HT-29 (cell line): ENCODE measurements at places on chromosomes 2 and 18. TPM values are rescaled to one million over a fixed set of nuclear protein-coding genes. Genes with fewer than 3 reads are reported as not detected.

Gene UGT1A9
- 3.2 and 6.7 TPM in 2 replicates for total RNA-seq

- DNase-seq, result no peak
Measured at GRCh38 chr18:4352746-4353551, 102.2 kb downstream of the DLGAP1 start.

GRCh38 chr2:67039517-67040103, 357.5 kb upstream of the ETAA1 start:
- no peak for DNase-seq

Gene NT5C1B
- total RNA-seq, result not detected in 2 replicates

Gene MOCOS
- total RNA-seq, result 5.9 and 6.2 TPM in 2 replicates

Gene TCF23
- total RNA-seq, result not detected in 2 replicates

Gene TCF4
- total RNA-seq, result 0.18 and 0.58 TPM in 2 replicates

DNA sequence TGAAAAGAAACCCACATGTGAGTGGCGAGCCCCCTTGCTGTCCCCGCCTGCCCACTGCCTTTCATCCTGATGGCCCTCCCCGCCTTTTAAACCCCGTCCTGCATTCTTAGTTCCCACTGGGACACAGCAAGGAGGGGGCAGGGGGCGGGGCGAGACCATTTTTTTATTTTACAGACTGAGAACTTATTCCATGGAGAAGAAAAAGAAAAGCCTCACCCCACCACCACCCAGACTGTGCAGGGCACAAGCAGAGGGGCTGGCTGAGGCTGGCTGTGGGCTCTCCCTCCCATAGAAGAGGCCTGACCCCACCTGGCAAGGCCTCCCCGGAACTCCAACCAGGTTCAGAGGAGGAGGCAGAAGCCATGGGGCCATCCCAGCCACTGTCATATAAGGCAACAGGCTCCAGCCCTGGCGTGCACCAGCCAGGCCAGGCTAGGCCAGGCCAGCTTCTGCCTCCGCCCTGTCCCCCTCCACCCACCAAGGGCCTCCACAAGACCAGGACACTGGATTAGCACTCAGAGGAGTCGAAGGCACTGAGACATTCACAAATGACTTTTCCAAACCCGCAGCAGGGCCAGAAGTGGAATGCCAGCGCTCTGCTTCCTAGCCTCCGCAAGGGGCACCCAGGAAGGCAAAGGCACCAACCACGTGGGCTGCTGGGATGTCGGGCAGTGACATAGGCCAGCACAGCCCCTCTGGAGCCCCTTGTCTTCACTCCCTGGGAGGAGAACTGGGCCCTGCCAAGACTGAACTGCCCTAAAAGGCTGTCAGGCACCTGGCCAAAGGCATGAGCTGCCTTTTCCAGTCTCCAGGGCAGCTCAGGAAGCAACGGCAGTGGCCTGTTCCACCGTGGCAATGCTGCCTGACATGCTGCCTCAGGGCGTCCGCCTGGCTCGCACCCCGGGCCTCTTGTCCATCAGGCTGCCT, 37.5 kb upstream of the SEMA4C start:
- DNase-seq, result no peak

Gene PRSS56
- not detected in 2 replicates for total RNA-seq

DNA sequence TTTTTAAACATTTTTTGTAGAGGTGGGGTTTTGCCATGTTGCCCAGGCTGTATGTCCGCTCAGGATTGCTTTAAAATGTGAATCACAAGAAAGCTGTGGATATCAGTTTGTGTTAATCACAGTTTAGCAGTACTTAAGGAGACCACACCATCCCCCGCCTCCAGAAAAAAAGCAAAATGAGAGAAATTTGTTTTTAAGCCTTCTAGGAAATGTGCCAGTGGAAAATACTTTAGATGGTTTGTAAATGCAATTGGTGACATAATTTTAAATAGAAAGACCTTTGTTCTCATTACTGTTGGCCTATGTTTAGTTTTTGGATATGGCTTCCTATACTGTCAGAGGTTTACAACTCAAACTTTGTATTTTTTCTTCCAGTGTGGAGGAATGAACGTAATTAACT, 27.0 kb downstream of the GCA start:
- no peak for DNase-seq

Gene BIN1
- 119 and 126 TPM in 2 replicates for total RNA-seq

GRCh38 chr2:123715467-123715982, 309.6 kb upstream of the CNTNAP5 start:
- DNase-seq, result no peak

DNA sequence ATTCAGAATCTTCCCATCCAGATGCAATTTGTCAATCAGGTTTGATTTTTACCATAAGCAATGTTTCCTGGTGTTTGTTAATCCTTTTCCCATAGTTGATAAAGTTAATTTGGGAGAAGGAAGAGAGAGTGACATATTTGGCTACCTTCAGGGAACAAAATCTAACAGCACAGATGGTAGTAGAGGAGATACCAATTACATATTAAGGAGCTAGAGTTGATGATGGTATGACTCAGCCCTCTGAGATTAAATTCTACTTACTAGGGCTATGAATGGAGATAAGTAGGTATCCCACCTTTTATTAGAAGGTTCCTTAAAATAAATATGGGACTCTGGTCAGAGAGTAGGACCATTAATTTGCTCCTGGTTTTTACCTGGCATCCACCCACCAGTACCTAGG, 139.7 kb downstream of the EHBP1 start:
- DNase-seq, result no peak

DNA sequence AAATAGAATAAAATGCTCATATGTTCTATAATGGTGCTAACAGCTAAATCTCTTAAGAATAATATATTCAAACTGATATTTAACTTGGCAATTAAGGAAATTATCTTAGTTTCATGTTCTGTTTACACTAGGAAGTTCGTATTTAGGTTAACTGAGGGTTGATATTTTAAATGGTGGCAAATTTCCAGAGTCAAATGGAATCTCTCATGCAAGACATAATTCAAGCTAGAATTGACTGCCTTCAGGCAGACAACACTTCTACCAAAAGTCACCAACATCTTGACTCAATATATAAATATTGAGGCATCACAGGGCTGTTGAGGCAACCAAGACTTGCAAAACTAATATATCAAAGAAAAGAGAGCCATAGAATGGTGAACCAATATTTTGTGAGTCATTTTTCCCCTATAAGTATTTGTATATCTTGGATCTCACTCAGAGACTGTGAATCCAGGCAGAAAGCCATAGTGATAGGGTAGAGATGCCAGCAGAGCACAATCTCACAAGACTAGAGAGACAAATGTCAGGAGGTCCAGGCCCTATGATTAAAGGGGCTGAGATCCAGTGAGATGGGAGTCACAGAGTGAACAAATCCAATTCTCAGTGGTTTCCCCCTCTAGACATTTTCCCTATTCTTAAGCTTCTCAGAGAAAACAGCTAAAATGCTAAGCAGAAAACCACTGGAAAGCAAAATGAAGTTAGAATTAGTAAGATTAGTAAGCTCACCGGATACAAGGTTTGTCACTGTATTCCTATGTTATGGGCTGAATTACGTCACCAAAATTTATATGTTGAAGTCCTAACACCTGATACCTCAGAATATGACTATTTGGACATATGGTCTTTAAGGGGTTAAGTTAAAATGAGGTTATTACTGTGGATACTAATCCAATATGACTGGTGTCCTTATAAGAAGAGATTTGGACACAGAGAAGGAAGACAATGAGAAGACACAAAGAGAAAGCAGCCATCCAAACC, 358.2 kb upstream of the UBE2E3 start:
- no peak for DNase-seq

Gene ATOH8
- total RNA-seq, result 1.0 and 2.3 TPM in 2 replicates

Gene ARHGEF4
- 0.13 and 0.15 TPM in 2 replicates for total RNA-seq

Gene GPBAR1
- 0.05 and 0.56 TPM in 2 replicates for total RNA-seq

Gene ANKRD53
- total RNA-seq, result 0.28 TPM in 1 of 2 replicates, not detected in the other

Gene GPR39
- 17.0 and 18.0 TPM in 2 replicates for total RNA-seq

- DNase-seq, result no peak
Measured at GRCh38 chr2:215746226-215746886, 267.0 kb downstream of the MREG start.

Gene TRAF3IP1
- 2.4 and 3.6 TPM in 2 replicates for total RNA-seq

Gene DCDC2C
- not detected in 2 replicates for total RNA-seq

- no peak for DNase-seq
Measured at GRCh38 chr2:57892920-57893319, 153.7 kb upstream of the VRK2 start.

DNA sequence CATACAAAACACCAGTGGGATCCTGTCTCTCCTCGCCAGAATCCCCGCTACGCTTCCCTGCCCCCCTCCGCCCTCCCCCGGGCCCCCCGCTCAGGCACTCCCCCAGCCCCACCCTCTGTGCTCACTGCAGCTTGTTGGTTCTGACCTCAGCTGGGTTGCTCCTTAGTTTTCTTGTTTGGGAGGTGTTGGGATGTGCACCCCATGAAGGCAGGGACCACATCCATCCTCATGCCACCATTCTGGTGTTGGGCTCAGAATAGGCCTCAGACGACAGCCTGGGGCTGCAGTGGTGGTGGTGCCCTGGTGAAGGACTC, 4.6 kb downstream of the SNED1 start:
- no peak for DNase-seq

Gene EPAS1
- total RNA-seq, result 20.7 and 24.0 TPM in 2 replicates

GRCh38 chr2:10845640-10846039, 33.1 kb upstream of the PDIA6 start:
- DNase-seq, result no peak

- DNase-seq, result no peak
Measured at GRCh38 chr18:79489899-79490625, 94.3 kb downstream of the NFATC1 start.

Gene ERMN
- not detected in 2 replicates for total RNA-seq

- DNase-seq, result no peak
Measured at GRCh38 chr2:33552758-33553461, 46.2 kb downstream of the FAM98A start.

GRCh38 chr2:57575700-57576268, 470.8 kb upstream of the VRK2 start:
- DNase-seq, result no peak

DNA sequence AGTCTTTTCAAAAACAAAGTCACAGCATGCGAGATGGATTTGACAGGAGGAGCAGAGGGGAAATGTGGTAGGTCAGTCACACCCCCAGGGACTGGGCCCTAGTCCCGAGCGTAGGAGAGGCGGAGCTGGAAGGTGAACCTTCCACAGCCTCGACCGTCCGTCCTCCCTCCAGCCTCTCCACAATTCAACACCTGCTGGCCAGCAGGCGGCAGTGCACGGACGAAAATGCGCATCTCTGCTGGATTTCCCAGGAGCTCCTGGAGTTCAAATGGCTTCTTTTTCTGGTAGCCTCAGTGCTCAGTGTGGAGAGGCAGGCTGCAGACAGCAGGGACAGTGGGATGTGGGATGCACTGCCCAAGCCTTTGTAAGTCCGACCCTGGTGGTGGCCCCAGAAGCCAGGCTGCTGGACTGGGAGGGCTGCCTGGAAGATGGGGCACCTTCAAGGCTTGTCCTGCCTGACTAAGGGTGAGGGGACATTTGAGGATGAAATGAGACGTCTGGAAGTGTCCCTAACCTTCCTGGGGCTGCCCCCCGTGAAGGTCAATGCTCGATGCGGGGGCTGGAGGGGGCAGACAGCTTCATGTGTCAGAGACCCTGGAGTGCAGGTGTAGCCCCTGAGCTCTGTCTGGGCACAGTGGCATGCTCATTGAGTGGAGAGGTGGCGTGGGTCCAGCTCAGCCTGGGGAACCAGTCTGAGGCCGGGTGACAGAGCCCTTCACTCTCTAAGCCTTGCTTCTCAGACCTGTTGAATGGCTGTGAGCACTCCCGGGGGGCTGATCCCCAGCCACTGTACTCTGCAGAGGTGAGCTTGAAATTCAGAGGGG, 189.5 kb downstream of the TFCP2L1 start:
- peak; percentile 54 for DNase-seq

DNA sequence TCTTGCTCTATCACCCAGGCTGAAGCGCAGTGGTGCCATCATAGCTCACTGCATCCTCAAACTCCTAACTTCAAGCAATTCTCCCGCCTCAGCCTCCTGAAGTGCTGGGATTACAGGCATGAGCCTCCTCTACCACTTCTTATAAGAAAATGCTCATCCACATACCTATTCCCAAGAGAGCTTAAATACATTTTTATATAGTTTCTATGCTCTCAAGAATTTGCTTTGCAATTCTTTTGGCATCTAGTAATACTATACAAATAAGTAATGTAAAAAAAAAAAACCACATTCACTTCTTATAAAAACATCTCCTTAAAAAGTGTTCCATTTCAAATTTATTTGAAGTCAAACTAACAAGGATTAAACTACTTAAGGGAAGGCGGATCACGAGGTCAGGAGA, 197.3 kb downstream of the DNAH7 start:
- DNase-seq, result no peak

DNA sequence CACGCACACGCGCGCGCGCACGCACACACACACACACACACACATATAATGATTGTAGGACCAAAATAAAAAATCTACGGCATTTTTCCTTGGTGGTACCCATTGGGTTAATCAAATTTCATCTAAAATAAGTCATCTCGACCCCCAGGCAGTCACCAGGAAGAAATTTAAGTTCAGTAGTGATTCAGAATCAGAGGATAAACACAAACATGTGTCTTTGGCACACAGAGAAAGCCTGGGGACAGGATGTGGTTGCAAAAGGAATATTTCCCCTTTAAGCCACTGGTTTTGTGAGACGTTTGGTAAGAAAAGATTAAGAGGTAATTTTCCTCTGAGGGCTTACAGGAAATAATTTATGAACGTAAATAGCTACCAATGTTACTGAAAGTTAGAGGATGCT, 171.6 kb upstream of the PIEZO2 start:
- DNase-seq, result no peak

GRCh38 chr18:53382870-53383269, 841.6 kb downstream of the MBD2 start:
- DNase-seq, result no peak

GRCh38 chr18:51614033-51614432, 416.6 kb upstream of the MEX3C start:
- peak; percentile 7 for DNase-seq

Gene SH3YL1
- 33.6 and 36.9 TPM in 2 replicates for total RNA-seq

Gene COQ10B
- total RNA-seq, result 11.5 and 11.8 TPM in 2 replicates

GRCh38 chr18:58015065-58015780, 28.8 kb upstream of the NEDD4L start:
- no peak for DNase-seq

DNA sequence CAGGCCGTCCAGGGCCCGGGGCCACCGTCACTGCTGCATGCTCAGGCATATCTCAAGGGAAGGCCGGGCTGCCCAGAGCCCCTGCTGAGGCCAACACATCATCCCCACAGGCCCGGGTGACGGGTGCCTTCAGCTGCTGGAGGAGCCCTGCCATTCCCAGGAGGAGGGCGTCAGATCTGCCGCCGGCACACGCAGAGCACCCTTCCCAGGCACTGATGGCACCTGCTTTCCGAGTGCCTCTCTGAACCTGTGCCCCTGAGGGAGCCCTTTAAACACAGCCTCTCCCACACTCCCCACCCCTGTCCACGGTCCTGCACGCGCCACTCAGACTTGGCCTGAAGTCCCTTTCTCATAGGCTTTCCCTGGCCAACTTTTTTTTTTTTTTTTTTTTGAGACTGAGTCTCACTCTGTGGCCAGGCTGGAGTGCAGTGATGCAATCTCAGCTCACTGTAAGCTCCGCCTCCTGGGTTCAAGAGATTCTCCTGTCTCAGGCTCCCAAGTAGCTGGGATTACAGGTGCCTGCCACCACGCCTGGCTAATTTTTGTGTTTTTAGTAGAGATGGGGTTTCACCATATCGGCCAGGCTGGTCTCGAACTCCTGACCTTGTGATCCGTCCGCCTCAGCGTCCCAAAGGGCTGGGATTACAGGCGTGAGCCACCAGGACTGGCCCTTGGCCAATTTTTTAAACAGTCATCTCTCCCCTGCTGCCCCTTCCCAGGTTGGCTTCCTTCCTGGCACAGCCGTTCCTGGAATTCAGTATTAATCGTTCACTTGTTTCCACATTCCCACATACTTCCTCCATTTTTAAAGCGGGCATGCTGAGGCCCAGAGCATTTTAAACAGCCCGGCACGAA, 211.7 kb downstream of the NDUFA10 start:
- no peak for DNase-seq

GRCh38 chr2:166665991-166666940, 172.2 kb upstream of the SCN7A start:
- DNase-seq, result no peak
